Body of pancreas (tissue), 4 donors: ENCODE measurements at places on chromosomes 12 and 14. TPM values are rescaled to one million over a fixed set of nuclear protein-coding genes. Genes with fewer than 3 reads are reported as not detected.
A peak's percentile ranks its signal among the peaks of the same experiment; 100 is the strongest.

- no peak for DNase-seq
Measured at GRCh38 chr14:99609245-99610170, 5.5 kb upstream of the CCDC85C start.

DNA sequence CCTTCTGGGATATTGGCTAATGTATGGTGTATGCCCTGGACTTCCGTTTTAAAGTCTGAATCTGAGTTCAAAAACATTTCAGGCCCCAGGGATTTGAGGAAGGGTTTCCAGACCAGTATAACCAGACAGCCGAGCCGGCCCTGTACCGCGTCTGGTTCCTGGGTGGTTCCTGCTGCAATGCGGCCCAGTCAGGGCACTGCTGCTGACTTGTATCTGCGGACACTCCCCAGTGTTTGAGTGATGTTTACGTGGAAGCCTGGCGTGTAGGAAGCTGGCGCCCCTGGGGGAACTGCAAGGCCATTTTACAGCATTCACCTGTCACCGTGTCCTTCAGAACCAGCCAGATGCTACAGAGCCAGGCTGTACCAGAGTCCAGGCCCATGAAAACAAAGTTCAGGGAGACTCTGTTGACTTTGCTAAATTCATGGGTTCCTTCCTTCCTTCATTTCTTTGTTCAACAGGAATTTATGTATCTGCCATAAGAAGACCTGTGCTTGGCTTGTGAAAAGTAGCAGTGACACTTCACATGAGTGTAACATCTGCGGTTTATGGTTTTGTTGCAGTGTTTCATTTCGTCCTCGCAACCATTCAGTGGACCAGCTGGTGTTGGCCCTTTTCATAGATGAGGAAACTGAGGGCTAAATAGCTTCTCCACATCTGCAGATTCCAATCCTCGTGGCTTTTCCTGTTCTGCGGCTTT lies 16.8 kb downstream of the EML1 start:
- DNase-seq, result peak; percentile 57

- DNase-seq, result no peak
Measured at GRCh38 chr14:99241325-99242010, 30.5 kb downstream of the BCL11B start.

DNA sequence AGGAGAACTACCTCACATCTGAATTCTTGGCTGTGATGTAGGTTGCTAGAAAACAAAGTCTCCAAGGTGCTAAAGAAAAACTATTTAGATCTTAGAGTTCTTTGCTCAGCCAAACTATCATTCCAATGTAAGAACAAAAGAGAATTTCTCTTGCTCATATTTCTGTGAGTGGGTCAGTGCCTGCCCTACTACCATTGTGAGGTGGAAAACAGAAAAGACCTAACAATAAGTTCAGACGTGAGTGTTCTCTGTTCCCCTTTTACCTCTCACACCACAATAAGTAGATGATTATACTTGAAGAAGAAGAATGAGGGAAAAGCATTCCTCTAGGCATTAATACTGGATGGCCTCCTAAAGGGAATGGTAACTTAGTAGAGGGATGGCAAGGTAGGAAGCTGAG lies 187.4 kb upstream of the KITLG start:
- DNase-seq, result no peak

GRCh38 chr14:105424861-105425260 lies 5.2 kb downstream of the MTA1 start:
- no peak for DNase-seq

The MAP1LC3B2 gene
- not detected for total RNA-seq
